Progenitor cell of endocrine pancreas (in vitro differentiated cells): ENCODE measurements at places on chromosomes 7 and 10.

DNA sequence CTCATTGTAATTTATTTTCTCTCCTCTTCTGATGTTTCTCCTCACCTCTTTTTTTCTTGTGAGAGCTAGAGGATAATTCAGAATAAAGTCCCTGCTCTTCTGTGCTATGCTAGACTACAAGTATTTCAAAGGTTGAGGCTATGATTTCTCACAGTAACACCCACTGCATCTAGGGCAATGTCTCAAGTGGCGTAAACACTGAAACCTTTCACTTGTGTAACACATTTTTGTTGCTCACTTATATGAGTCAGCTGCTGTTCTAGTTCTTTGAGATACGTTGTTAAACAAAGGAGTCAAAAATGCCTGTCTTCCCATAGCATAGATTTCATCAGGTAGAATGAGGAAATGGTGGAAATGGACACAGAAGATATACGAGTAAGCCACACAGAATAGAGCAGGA, 305.1 kb upstream of the PITRM1 start:
- no peak overlapping the region for H3K4me3 ChIP-seq
- peaks cover 9% of the 10 kb centered on the region for H3K4me1 ChIP-seq
- no peaks in the 10 kb centered on the region for H3K36me3 ChIP-seq
- no peak overlapping the region for H3K27ac ChIP-seq
- DNase-seq = no peak

DNA sequence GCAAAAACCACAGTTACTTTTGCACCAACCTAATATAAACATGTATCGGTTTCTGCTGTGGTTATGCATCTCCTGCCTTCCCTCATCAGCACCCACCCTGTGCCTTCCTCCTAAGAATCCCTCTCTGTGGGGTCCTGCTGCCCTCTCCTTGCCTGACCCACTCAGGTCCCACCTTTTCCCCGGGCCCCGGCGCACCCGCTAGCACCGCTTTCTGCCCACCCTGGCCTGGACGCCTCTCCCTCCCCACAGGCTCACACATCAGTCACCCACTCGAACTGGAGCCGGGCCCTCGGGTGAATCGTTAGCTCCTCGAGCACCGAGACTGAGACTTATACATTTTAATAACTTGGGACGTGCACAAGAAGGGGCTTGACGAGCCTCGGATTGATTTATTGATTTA, 110.5 kb downstream of the ADARB2 start:
- H3K4me1 ChIP-seq = peaks cover 7% of the 10 kb centered on the region
- DNase-seq = no peak
- no peaks in the 10 kb centered on the region for H3K27me3 ChIP-seq
- H3K27ac ChIP-seq = no peak overlapping the region
- H3K36me3 ChIP-seq = no peaks in the 10 kb centered on the region
- no peak overlapping the region for H3K4me3 ChIP-seq

DNA sequence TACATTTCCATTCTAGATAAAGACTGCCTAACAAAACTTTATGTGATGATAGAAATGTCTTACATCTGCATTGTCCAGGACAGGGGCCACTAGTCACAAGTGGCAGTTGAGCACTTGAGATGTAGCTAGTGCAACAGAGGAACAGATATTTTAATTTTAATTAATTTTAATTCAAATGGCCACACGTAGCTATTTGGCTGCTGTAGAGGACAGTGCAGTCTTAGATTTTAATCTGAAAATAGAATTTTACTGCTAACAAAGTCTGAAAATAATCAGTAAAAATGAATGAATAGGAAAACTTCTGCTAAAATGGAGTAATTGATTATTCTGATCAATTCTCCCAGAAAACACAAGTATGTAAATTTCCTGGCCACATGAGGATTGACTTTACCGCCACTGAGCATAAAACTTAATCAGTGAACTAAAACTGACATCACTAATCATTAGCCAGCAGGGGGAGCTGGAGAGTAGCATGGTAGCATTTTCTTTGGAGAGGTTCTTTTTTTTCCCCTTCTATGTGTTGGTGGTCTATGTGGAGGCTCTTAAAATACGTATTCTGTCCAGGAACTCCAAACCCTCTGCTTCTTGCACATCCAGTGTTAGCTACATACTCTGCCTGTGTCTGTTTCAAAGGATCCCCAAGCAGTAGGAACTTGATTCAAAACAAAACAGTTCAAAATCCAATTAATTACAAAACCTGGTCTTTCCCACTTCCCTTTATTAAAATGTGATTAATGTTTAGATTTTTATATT, 52.1 kb downstream of the TSPAN12 start:
- peak overlapping the region; percentile 52 for H3K27ac ChIP-seq
- H3K27me3 ChIP-seq = no peaks in the 10 kb centered on the region
- H3K36me3 ChIP-seq = peaks cover 6% of the 10 kb centered on the region
- no peak overlapping the region for H3K4me3 ChIP-seq
- peaks cover 3% of the 10 kb centered on the region for H3K4me1 ChIP-seq
- DNase-seq = peak; percentile 37

DNA sequence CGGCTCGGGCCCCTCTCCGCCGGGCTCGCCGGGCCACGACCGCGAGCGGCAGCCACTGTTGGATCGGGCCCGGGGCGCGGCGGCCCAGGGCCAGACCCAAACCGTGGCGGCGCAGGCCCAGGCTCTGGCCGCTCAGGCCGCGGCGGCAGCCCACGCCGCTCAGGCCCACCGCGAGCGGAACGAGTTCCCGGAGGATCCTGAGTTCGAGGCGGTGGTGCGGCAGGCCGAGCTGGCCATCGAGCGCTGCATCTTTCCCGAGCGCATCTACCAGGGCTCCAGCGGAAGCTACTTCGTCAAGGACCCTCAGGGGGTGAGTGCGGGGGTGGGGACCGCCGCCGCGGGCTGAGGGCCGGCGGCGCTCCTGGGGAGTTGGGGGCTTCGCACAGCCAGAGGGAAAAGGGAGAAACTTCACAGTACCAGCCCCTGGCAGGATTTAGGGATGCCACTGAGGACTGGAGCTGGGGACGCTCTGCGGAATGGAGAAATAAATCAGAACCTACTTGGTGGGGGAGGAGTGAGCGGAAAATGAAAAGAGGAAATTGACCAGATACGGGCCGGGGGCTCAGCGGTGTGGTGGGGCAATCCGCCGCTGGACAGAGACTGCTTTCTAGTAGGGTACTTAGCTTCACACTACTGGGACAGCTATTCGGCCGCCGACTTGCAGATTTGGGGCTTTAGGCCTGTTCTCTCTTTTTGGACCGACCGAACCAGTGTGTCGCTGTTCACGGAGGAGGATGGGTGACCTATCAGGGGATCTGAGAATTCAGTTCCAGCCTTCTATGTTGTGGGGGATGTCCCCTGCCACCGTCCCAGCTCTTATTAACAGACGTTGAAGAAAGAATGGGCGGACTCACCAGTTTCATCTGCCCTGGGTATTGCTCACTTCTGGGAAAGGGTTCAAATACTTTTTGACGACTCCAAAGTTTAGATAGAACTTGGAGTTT, 669 bp downstream of the PI4K2A start:
- peaks cover 7% of the 10 kb centered on the region for H3K36me3 ChIP-seq
- DNase-seq = peak; percentile 23
- no peaks in the 10 kb centered on the region for H3K27me3 ChIP-seq
- peaks cover 11% of the 10 kb centered on the region for H3K4me1 ChIP-seq
- peak overlapping the region; percentile 94 for H3K4me3 ChIP-seq

DNA sequence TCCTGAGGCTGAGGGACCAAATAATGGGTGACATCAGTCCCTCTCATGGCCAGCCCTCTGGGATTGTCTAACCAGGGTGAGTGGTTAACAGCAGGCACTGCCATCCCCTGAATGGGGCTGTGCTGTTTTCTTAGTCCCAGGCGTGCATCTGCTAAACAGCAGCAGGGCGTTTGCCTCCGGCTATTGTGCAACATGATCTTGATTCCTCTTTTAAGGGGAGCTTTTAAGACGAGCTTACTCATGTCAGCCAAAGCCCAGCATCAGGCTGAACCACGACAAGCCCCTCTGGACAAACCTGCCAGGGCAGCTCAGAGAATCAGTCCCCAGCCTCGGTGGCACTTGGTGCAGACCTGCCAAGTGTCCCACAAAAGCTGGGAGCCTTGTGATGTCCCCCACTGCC, 16.2 kb upstream of the IGFBP3 start:
- H3K4me1 ChIP-seq = peaks cover 2% of the 10 kb centered on the region
- no peak for DNase-seq
- H3K27ac ChIP-seq = no peak overlapping the region
- peaks cover 12% of the 10 kb centered on the region for H3K27me3 ChIP-seq

DNA sequence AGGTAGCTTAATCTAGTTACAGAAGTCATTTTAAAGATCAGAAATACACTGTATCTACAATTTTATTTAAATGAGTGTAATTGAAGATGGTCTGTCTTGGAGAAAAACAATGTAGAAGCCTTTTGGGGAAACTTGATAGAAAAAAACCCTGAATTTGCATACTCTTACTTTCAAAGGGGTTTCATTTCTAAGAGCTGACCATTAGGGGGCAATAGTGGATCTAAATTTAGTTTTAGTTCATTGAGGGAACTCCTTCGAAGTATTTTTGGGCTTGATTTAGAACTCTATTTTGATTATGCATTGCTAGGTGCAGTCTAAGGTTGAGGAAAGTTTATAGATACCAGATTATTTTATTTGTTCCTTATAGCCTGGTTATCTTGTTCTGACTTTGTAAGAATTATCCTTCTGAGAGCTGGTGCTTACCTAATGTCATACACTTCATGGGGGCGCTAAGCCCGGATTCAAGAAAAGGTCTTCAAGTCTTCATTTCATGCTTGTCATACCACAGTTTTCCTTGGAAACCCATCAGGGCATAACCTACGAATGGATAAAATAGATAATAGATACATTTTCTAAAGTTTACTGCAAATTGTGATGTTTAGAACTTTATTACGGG, 69.1 kb upstream of the MXI1 start:
- H3K27me3 ChIP-seq = no peaks in the 10 kb centered on the region
- peaks cover 10% of the 10 kb centered on the region for H3K4me1 ChIP-seq
- DNase-seq = no peak
- no peak overlapping the region for H3K27ac ChIP-seq
- no peaks in the 10 kb centered on the region for H3K36me3 ChIP-seq

- no peaks in the 10 kb centered on the region for H3K27me3 ChIP-seq
- H3K4me3 ChIP-seq = peak overlapping the region; percentile 44
- H3K4me1 ChIP-seq = peaks cover 46% of the 10 kb centered on the region
- peaks cover 30% of the 10 kb centered on the region for H3K36me3 ChIP-seq
- no peak for DNase-seq
Observed at GRCh38 chr7:90727412-90727811, 131.3 kb downstream of the CDK14 start.

DNA sequence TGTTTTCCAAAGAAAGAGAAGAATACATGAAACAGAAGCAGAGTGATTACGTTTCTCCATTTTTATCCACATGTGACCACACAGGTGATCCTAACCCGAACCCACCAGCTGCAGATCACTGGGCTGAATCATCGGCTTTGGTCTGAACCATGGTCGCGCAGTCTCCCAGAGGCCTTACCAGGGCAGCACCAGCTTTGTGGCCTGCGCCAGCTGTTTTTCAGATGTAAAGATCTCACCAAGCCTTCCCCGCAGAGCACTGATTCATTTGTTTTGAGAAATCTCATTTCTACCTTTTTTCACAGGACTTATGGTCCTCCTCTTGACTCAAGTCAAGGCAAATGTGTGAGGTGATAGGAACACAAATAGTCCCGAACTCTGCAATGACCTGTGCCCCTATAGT, 207.0 kb upstream of the PPP2R2D start:
- H3K4me3 ChIP-seq = no peak overlapping the region
- peaks cover 37% of the 10 kb centered on the region for H3K27me3 ChIP-seq
- no peak for DNase-seq
- no peak overlapping the region for H3K27ac ChIP-seq
- H3K36me3 ChIP-seq = no peaks in the 10 kb centered on the region

- H3K27ac ChIP-seq = no peak overlapping the region
- DNase-seq = no peak
- H3K36me3 ChIP-seq = no peaks in the 10 kb centered on the region
- peaks cover 58% of the 10 kb centered on the region for H3K27me3 ChIP-seq
Observed at GRCh38 chr10:86354761-86355540, 11.6 kb downstream of the GRID1 start.

DNA sequence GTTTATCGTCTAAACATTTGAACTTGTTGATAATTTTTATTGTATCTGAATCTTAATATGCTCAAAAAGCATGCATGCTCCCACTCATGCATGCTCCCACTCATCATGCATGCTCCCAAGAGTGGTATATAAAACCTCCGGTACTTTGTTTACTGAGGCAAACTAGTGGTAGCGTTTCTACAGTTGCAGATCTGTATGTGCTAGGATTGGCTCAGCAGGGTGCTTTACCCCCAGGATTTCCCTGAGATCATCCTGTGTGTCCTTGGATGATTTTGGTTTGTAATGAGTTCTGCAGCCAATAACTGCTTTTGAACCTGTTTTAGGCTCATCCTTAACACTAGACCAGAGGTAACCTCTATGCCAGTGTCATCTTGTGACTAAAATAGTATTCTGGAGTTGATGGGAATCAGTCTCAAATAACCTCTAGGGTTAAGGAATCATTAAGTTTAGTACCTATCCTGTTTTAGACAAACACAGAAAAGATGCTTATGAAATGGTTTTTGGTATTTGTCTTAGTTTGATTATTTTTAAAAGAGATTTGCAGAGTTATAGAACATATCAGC, 40.4 kb downstream of the PHTF2 start:
- no peak overlapping the region for H3K4me3 ChIP-seq
- no peaks in the 10 kb centered on the region for H3K36me3 ChIP-seq
- no peak for DNase-seq
- H3K27ac ChIP-seq = no peak overlapping the region
- no peaks in the 10 kb centered on the region for H3K27me3 ChIP-seq

DNA sequence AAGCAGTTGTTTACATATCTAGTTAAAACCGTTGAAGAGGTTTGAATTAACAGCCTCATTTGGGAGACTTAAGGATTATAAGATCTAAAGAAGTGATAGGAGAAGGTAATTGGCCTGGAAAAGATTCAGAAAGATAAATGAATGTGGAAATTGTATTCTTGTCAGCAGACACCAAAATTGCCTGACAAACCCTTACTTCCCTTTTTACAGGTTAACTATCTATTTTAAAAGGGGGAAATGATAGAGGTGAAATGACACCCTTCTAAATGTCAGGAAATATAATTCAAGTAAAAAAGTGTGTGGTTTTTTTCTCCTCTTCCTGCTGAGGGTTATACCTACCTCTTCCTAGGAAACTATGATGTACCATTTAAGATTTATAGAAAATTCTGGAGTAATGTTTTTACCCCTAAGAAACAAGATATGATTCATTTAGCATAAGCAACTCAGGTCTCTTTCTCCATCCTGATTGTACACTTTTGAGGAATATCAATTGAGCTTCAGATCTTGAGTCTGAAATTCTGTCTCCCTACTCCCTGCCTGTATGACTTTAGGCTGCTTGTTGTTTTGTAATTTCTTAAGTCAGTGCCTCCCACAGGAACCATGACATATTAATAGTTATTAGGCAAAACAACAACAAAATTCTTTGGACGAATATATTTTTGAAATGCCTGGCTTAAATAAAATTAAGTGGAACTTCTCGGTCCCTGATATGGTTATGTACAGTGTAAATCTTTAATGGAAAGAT, 250.4 kb downstream of the RNLS start:
- no peak overlapping the region for H3K4me3 ChIP-seq
- H3K4me1 ChIP-seq = peaks cover 7% of the 10 kb centered on the region
- no peak overlapping the region for H3K27ac ChIP-seq
- DNase-seq = no peak
- H3K27me3 ChIP-seq = peaks cover under 1% of the 10 kb centered on the region

GRCh38 chr10:112535531-112535951, 88.5 kb downstream of the VTI1A start:
- H3K27ac ChIP-seq = peak overlapping the region; percentile 17
- DNase-seq = no peak
- H3K36me3 ChIP-seq = peaks cover 6% of the 10 kb centered on the region
- H3K4me1 ChIP-seq = peaks cover 6% of the 10 kb centered on the region
- H3K27me3 ChIP-seq = no peaks in the 10 kb centered on the region
- no peak overlapping the region for H3K4me3 ChIP-seq
